ENCODE measurements at places on chromosomes 11 and 22.

- DNase-seq: no peak
Measured at GRCh38 chr11:134906356-134906955, 494.4 kb upstream of the B3GAT1 start.

- no peak for DNase-seq
Measured at GRCh38 chr22:46086577-46087335, 63.6 kb upstream of the PPARA start.

- no peak for DNase-seq
Measured at GRCh38 chr11:66420671-66421476, at the start of gene NPAS4. Gene NPAS4 (plus strand): TSS chr11:66421035. CDS start chr11:66421180, 145 bp downstream.

GRCh38 chr22:46576556-46577367 lies 39.3 kb upstream of the CELSR1 start:
- DNase-seq: peak; percentile 64

DNA sequence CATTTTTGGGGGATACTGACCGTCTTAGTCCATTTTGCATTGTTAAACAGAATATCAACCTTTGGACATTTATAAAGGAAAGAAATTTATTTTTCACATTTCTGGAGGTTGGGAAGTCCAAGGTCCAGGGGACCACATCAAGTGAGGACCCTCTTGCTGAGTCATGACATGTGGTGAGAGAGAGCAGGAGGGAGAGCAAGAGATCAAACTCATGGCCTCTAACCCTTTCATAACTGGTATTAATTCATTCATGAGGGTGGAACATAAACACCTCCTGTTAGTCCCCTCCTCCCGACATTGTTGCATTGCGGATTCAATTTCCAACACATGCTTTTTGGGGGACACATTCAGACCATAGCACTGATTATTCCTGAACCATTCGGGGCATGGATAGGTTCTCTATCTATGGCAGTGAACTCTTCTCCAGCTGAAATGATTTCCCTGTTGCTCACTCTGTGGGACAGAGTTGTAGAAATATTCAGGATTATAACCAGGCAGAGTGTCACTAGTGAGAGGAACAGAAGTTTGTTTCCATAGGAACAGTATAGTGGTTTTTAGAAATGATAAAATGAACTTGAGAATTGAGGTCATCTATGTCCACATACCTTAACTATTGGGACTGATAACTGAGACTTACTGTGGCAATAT lies 88.2 kb upstream of the OR9Q1 start:
- DNase-seq: no peak

- no peak for DNase-seq
Measured at GRCh38 chr11:9132203-9132878, 40.9 kb upstream of the SCUBE2 start.

DNA sequence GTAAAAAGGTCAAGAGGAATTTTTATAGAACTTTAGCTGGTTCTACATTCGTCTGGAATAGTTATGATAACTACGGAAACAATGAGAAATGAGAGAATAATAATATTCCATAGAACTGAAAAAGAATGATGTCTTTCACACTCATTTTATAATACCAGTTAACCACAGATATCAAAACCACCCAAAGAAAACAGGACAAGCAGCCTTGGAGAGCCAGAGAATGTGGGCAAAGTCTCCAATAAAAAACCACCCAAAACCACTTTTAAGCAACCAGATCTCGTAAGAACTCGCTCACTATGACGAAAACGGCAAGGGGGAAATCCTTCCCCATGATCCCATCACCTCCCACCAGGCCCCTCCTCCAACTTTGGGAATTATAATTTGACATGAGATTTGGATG lies 60.8 kb downstream of the ARHGAP32 start:
- no peak for DNase-seq

- no peak for DNase-seq
Measured at GRCh38 chr11:103970701-103971249, 65.7 kb upstream of the DDI1 start.

DNA sequence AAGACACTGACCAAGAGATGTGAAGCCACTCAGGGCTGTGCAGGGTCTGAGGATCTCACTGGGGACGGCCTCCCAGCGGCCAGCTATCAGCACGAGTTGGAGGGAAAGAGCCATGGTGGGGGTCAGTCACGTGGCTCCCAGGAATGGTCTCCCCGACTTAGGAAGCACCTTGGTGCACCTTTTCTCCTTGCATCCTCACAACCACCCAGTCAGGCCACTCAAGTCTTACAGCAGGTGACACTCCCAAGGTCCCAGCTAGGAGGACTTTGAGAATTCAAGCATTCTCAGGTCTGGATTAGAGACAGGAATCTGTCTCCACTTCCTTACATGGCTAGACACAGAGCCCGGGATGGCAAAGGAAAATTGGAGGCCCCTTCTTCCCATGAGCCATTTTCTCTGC lies 2.7 kb downstream of the RNASEH2C start:
- no peak for DNase-seq

GRCh38 chr11:94330789-94331188 lies 26.4 kb downstream of the IZUMO1R start:
- DNase-seq: no peak

GRCh38 chr22:50600538-50600937 lies at the start of gene MAPK8IP2:
Gene MAPK8IP2 (plus strand): TSS chr22:50600793. CDS start chr22:50600819, 26 bp downstream.
- no peak for DNase-seq

DNA sequence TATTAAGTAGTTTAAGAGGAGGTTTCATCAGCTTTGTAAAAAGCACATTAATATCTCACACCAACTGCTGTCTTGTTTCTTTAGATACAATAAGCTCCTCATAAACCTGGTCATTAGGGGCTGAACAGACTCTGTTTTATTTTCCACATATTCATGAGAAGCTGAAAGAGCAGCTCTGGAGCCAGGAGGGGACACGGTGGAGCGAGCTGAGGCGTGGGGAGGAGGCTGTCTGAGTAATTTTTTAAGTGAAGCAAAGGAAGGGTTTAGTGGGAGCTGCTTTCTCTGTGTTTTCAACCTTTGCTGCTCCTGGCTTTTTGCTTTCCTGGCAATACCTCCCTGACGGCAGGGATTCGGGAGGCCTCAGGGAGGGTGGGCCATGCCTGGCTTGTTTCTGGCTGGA lies 67.0 kb upstream of the EIF3D start:
- DNase-seq: no peak

DNA sequence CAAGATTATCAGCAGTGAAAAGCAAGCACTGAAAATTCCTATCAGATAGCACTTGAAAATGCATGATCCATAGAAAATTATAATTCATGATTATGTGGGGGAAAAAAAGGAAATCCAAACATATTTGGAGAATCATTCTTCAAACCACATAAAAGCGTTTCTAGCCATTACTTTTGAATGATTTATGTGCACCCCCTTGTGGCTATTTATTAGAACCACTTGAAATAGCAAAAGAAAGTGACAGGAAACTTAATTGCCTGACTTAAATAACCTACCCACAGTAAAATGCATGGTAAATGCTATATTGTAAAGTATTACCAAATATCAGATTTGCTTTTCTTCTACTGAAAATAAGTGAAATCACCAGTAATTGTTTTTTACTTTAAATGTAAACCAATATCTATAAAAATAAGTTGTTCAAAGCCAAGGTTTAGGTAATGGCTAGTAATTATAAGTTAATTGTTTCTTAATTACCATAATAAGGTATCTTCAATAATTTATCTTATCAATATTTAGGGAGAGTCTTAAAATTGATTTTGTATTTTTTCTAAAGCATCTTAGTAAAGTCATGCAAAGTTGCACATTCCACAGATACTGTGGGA lies 168.5 kb downstream of the ARHGAP42 start:
- DNase-seq: no peak

DNA sequence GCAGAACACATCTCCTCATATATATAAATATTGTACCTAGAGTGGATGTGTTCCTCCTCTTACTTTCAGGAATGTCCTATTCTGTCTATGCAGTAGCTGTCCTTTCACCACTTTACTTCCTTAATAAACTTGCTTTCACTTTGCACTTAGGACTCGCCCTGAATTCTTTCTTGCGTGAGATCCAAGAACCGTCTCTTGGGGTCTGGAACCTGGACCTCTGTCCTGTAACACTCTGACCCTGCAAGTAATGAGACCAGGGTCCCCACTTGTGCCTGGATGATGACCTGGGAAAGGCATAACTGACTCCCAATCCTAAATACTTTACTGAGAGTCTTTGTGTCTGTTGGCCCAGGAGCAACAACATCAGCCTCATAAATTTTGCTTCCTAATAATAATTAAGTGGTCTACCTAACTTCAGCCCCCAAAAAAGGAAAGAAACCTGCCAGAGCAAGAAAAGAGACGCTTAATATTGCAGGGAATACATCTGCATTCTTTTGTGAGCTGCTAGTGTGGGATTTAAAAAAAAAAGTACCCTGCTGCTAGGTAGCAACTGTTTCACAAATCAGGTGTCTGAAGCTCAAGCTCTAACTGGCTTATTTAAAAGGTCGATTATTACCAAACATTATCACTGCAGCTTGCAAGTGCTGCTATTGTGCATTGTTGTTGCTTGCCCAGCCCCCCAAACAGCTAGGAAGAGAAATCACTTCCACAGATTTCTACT lies 69.3 kb downstream of the FAM168A start:
- no peak for DNase-seq

- no peak for DNase-seq
Measured at GRCh38 chr11:114031967-114032320, 27.6 kb upstream of the ZBTB16 start.

GRCh38 chr11:3617990-3618389 lies 23.8 kb downstream of the ART5 start:
- DNase-seq: no peak

GRCh38 chr11:69638941-69639681 lies 1.8 kb upstream of the CCND1 start:
- no peak for DNase-seq

- DNase-seq: no peak
Measured at GRCh38 chr11:67381244-67381972, 8.0 kb upstream of the CLCF1 start.

DNA sequence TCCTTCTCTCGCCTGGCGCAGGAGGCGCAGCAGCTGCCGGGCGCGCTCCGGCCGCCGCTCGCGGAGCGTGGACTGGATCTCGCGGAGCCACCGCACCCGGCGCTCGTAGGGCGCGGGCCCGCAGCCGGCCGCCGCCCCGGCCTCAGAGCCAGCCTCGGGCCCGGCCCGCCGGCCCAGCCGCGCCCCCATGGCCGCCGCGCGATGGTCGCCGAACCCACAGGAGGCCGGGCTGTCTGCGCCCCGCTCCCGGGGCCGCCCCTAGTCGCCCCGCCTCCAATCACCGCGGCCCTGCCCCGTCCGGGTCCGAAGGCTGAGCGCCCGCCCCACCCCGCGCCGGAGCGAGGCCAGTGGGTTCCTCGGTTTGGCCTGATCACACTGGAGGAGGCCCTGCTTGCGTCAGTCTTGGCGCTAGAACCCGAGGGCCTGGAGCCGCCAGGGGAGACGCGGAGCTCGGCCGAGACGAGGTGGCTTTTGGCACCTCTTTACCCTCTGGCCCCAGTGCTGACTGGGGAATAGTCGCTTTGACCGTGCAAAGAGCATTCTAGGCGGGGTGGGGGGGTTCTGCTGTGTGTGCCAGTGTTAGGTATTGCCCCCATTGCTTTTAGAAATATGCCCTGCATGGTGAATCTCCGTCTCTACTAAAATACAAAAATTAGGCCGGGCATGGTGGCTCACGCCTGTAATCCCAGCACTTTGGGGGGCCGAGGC lies at the start of gene LRRC75B:
TSS of gene LRRC75B (minus strand) at position 223 of the 708 bp plus-strand sequence. CDS start at position 189, 34 bp downstream.
- peak; percentile 46 for DNase-seq

DNA sequence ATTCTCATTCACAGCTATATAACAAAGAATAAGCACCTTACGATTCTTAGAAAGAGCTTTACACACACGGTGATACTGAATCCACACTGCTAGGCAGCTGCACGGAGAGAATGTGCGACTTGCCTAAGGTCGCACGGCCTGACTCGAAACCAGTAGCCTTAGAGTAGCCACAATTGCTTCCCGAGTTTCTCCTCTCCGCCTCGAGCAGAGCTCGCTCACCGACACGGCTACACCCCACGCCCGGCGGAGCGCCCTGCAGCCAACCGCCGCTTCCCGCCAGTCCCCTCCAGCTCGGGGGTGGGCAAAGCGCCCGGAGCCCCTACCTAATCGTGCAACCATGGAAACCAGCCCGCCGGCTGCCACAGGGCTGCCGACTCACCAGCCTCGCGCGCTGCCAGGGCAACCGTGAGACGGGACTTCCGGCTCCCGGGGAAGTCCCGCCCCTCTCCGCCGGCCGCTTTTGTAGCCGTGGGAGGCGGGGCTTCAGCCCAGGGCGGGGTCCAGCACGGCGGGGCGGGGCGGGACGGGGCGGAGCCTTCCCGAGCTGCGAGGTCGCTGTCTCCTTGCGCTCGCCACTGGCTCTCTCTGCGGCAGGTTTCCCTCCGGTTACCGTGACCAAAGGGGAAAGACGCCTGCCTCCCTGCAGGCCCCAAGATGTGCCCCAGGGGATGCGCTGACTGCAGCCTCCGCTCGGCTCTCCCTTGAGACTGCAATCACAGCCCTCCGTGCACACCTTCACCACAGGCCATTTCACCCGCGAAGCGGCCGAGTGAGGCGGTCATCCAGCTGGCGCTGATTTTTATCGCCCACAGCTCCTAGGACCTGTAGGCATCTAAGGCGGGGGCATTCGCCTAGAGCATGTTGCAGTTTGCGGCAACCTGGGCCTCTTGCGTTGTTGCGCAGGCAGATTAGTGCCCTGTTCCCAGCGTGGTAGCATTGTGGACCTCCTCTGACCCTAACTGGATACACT lies 1.1 kb downstream of the BSCL2 start:
- peak; percentile 93 for DNase-seq

GRCh38 chr22:22348127-22348814 lies 103.7 kb downstream of the VPREB1 start:
- no peak for DNase-seq

DNA sequence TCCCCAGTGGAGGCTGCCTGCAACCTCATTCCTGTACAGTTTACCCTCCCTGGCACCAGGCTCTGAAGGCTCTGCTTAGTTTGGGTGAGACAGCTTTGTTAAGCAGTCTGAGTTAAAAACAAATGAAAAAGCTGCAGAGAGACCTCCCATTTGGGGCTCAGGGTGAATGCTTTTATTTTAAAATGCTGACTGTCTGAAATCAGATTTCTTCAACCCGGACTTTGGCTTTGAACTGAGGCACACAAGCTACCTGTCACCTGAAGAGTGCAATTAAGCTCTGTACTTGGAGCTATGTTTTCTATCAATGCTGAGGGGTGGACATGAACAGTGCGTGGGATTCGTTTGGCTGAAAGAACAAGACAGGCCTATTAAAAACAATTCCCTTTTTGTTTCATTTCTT lies 217.5 kb upstream of the SORL1-AS1 start:
- DNase-seq: no peak
